ENCODE measurements at places on chromosomes 16 and 17.

DNA sequence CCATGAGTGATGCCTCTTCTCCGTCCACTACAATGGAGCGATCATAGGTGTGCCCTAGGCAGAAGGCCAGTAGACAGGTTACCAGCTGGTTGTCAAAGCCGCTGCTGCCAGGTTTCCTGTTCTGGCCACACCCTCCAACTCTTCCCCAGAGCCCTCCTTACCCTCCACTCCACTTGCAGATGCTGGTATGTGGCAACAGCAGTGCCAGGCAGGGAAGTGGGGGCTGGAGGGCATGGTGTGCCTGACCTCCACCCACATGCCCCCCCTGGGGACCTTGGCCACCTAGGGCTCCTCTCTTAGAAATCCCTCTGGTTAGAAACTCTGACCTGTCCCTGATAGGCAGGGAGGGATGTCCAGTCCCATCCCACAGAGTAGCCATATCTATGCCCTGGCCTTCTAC is 1.5 kb downstream of the RRAD start:
- DNase-seq, result no peak

DNA sequence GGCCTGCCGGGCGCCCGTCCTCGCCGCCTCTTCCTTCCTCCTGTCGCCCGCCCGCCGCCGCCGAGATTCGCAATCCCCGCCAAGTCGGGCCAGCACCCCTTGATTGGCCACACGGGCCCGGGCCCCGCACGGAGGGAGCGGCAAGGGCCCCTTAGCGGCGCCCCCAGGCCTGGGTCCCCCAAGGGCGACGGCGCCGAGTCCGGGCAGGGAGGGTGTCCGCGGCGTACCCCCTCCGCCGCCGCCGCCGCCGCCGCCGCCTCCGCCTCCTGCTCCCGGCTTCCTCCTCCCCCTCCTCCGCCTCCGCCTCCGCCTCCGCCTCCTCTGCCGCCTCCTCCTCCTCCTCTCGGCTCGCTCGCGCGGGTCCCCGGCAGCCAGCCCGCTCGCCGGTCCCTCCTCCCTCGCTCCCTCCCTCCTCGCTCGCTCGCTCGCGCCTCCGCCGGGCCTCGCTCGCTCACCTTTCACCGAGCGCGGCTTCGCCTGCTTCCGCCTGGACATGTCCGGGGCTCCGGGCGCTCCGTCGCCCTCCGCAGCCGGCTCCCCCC is 561 bp downstream of the ZNF423 start:
- DNase-seq, result no peak

DNA sequence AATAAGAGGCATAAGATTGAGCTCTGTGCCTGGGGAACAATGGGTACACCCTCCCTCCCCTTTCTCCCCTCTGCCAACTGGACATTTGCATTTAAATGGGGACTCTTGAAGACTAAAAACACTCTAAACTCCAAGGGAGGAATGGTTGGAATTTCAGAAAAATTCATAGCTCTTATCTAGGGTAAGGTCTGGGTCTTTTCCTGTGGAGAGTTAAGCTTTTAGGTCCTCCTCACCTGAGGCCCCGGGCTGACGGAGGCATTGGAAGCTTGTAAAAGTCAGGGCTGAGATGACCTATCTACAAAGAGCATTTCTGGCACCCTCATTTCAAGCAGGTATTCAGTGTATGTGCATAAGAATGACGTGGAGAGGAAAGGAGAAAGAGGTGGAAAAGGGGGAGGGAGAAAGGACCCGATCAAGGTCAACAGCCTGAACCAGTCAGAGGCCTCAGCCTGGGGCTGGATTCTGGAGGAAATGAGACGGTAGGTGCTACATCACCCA is 78.0 kb downstream of the RAP1GAP2 start:
- DNase-seq, result no peak

DNA sequence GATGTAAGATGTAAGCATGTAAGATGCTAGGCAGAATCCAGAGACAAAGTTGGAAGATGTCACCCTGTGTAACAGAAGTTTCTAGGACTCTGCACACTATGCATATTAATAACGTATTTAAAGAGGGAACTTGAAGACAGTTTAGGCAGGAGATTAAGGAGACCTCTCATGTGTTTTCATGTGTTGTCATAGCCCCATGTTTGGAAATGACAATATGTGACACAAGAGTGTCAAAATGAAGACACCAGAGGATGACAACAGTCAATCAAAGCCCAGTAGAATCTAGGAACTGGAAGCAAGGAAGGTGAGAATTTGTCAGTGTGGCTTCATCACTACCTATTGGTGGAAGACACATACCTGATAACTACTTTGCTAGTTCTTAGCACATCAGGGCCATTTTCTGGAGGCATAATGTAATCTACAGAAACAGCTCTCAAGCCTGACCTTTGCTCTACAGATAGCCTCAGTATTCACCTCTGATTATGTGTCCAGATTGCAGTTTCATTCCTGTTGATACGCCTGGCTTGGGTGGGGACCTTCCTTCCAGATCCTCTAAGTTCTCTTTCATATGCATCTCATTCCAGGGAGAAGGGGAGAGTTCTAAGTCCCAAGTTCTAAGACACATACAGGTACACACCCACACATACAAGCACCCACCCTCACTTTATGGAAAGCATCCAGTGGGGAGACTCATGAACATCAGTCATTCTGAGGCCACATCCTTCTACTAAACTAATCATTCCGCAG is 26.3 kb downstream of the PMP22 start:
- no peak for DNase-seq

DNA sequence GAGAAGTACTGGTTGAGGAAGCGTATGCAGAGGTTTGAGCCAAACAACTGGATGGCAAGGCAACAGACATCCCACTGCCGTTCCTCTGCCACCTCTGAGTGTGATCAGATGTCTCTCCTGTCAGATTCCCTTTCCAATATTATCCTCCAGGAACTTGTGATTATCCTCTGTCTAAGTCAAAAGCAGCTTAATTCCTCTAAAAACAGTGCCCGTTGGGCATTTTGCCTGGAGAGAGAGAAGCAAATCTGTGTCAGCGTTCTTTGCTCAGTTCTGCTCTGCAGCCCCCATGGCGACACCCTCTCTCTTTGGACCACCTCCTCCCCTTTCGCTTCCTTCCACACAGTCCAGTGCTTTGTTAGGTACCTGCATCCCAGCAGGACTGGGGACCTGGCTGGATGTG is 56.1 kb upstream of the TBX2 start:
- no peak for DNase-seq

DNA sequence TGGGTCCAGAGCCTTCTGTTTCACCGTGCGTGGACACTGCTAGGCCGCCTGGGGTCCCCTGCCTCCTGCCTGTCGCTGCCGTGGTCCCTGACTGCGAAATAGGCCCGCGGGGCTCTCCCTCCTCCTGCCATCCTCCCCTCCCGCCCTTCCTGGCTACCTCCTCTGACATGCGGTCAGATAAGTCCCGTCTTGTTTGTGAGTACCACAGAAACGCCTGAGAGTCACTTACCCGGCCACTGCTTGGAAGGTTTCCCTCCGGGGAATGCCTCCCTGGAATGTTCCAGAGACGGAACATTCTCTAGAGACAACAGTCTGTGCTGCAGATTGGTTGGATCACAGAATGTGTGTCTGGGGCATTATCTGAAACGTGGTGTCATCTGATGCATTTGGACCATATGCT is 22.7 kb downstream of the CIBAR2 start:
- DNase-seq, result no peak

GRCh38 chr17:72640415-72641165 is 451.9 kb downstream of the SLC39A11 start:
- DNase-seq, result no peak

- DNase-seq, result no peak
Measured at GRCh38 chr16:275041-275641, 603 bp downstream of the RGS11 start.

- DNase-seq, result no peak
Measured at GRCh38 chr17:11807606-11808005, 189.7 kb downstream of the ZNF18 start.

DNA sequence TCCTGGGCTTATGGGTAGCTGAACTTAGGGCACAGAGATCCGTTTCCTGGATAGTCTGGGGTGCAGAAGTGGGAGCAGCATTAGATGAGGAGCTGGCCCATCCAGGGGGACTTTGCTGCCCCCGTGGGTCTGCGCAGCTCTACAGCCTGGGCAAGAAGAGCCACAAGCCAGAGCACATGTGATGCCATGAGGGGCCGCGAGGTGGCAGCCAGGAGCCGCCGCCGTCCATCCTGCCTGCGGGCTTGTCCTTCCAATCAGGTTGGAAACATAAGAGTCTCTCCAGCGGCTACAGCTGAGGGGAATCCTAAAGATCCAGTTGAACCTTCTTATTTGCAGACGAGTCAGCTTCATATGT is 21.9 kb downstream of the C1QTNF1 start:
- no peak for DNase-seq

DNA sequence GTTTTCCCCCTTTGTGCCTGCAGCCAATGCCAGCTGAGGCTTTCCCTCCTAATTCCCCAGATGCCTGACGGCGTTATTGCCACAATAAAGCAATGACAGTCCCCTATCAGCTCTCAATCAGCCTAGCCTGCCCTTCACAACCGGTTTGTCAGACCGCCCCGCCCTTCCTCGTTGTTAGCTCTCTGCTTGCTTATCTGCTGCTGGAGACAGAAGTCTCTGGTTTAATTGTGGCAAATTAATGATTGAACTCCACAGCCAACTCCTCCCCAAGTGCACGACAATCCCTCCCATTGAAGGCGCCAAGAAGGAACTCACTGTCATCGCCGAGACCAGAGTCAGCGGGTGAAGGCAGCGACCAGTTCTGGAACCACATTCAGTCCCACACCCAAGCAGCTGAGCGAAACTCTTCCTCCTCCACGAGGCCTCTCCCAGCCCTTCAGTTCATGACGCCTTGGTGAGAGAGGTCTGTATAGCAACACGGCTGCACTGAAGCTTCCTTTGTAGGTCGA is 474.4 kb downstream of the SLC39A11 start:
- no peak for DNase-seq

All from SK-N-MC (cell line).